Parietal lobe (tissue), 2 donors: ENCODE measurements at places on chromosomes 16 and 17. TPM values are rescaled to one million over a fixed set of nuclear protein-coding genes. Genes with fewer than 3 reads are reported as not detected.

FAM117A gene
- 3.1 TPM for total RNA-seq

TAF1C gene
- 36.3 TPM for total RNA-seq

CCDC102A gene
- total RNA-seq, result 0.94 TPM

UMOD gene
- not detected for total RNA-seq
